Hepatocyte (in vitro differentiated cells): ENCODE measurements at places on chromosomes 13 and 19. TPM values are rescaled to one million over a fixed set of nuclear protein-coding genes. Genes with fewer than 3 reads are reported as not detected.

GRCh38 chr13:52029569-52029968 is 5.1 kb downstream of the UTP14C start:
- peaks cover 18% of the 10 kb centered on the region for H3K4me1 ChIP-seq
- no peaks in the 10 kb centered on the region for H3K27me3 ChIP-seq
- H3K27ac ChIP-seq: no peak overlapping the region
- DNase-seq: no peak
- H3K36me3 ChIP-seq: no peaks in the 10 kb centered on the region
- no peak overlapping the region for H3K4me3 ChIP-seq

- no peaks in the 10 kb centered on the region for H3K4me1 ChIP-seq
- H3K27ac ChIP-seq: no peak overlapping the region
- H3K27me3 ChIP-seq: no peaks in the 10 kb centered on the region
- no peaks in the 10 kb centered on the region for H3K36me3 ChIP-seq
- no peak overlapping the region for H3K4me3 ChIP-seq
- DNase-seq: no peak
These were observed 418.9 kb downstream of the FGF14 start for GRCh38 chr13:101982903-101983302.

- no peaks in the 10 kb centered on the region for H3K4me1 ChIP-seq
- no peak overlapping the region for H3K27ac ChIP-seq
- H3K27me3 ChIP-seq: no peaks in the 10 kb centered on the region
- H3K36me3 ChIP-seq: no peaks in the 10 kb centered on the region
- H3K4me3 ChIP-seq: no peak overlapping the region
- DNase-seq: peak; percentile 69
These were observed 1707.6 kb upstream of the SLC10A2 start for GRCh38 chr13:104773775-104774174.

GRCh38 chr19:38378866-38379265 is 4.5 kb downstream of the PSMD8 start:
- no peak for DNase-seq
- peaks cover 10% of the 10 kb centered on the region for H3K4me1 ChIP-seq
- no peaks in the 10 kb centered on the region for H3K27me3 ChIP-seq
- H3K27ac ChIP-seq: no peak overlapping the region

DNA sequence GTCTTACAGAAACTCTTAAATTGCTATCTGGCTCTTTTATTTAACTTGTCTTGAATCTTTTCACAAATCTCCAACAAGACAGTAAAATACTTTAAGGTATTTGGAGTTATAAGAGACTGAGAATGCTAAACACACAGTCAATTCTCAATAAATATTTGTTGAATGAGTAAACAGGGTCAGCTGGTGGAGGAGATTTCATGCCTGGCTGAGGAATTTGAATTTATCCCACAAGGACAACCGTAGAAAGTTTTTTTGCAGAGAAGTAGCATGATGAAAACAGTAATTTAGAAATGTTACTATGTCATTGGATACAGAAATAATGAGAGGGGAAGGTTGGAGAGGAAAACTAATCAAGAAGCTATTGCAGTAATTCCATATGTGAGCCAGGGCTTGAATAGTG is 1223.7 kb downstream of the PCDH17 start:
- no peaks in the 10 kb centered on the region for H3K36me3 ChIP-seq
- H3K4me1 ChIP-seq: no peaks in the 10 kb centered on the region
- no peak overlapping the region for H3K4me3 ChIP-seq
- no peaks in the 10 kb centered on the region for H3K27me3 ChIP-seq

DNA sequence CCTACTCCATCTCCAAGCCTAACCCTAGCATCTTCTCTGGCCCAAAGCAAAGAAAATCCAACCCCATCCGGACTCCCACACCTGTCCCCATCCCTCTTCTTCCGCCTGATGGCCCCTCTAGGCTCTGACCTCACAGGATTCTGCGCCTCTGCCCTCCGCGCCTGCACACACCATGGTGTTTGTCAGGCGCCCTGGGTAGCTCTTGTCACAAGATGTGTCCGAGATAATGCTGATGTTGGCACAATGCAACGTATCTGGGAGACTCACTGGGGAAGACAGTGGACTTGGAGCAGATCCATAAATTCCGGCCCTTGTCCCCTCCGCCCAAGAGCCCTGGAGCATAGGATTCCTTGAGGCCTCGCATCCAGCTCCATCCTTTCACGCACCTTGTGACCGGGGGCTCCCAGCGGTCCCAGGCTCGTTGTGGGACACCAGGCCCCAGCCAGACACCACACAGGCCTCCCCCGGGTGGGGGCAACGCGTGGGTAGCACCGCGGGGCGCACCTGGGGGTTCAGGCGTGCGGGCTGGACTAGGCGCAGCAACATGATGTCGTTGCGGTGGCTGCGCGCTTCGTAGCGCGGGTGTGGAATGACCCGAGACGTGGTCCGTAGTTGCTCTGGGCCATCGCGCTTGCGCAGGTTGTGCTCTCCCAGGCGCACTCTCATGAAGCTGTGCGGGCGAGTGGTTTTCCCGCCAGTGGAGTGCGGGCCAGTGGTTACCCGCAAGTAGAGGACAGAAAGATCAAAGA is 3.1 kb upstream of the KLK1 start:
- no peaks in the 10 kb centered on the region for H3K36me3 ChIP-seq
- DNase-seq: no peak
- no peaks in the 10 kb centered on the region for H3K4me1 ChIP-seq
- peaks cover 4% of the 10 kb centered on the region for H3K27me3 ChIP-seq
- no peak overlapping the region for H3K27ac ChIP-seq

GRCh38 chr19:39251846-39252245 is 3.2 kb upstream of the IFNL4 start:
- no peak overlapping the region for H3K4me3 ChIP-seq
- H3K36me3 ChIP-seq: no peaks in the 10 kb centered on the region
- peaks cover 4% of the 10 kb centered on the region for H3K4me1 ChIP-seq
- no peak for DNase-seq

- no peak for DNase-seq
- H3K27me3 ChIP-seq: no peaks in the 10 kb centered on the region
- no peaks in the 10 kb centered on the region for H3K4me1 ChIP-seq
- no peak overlapping the region for H3K4me3 ChIP-seq
- no peaks in the 10 kb centered on the region for H3K36me3 ChIP-seq
These were observed 733.9 kb upstream of the KLHL1 start for GRCh38 chr13:70842062-70842644.

DNA sequence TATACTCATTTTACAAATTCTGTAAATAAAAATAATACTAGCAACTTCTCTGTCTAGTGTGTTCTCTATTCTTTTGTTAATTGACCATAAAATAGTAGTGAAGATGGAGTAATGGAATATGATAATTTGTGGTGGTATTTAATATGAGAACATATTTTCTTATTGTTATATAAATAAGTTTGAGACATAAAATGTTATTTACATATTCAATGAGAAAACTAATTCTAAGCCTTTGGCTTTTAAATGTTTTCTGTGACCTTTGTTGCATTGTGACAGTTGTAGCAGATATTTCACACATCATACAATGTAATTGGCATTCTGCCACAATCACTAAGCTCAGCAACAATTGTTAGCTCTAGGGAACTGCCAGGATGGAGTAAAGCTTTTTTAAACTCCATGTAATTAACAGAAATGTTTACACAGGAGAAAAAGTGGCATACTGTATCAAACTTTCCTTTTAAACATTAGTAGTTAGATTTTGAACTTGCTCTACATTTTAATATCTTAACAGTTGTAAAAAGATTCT is 562.1 kb upstream of the PCDH9 start:
- H3K4me1 ChIP-seq: no peaks in the 10 kb centered on the region
- H3K27me3 ChIP-seq: no peaks in the 10 kb centered on the region
- H3K4me3 ChIP-seq: no peak overlapping the region
- H3K27ac ChIP-seq: no peak overlapping the region

DNA sequence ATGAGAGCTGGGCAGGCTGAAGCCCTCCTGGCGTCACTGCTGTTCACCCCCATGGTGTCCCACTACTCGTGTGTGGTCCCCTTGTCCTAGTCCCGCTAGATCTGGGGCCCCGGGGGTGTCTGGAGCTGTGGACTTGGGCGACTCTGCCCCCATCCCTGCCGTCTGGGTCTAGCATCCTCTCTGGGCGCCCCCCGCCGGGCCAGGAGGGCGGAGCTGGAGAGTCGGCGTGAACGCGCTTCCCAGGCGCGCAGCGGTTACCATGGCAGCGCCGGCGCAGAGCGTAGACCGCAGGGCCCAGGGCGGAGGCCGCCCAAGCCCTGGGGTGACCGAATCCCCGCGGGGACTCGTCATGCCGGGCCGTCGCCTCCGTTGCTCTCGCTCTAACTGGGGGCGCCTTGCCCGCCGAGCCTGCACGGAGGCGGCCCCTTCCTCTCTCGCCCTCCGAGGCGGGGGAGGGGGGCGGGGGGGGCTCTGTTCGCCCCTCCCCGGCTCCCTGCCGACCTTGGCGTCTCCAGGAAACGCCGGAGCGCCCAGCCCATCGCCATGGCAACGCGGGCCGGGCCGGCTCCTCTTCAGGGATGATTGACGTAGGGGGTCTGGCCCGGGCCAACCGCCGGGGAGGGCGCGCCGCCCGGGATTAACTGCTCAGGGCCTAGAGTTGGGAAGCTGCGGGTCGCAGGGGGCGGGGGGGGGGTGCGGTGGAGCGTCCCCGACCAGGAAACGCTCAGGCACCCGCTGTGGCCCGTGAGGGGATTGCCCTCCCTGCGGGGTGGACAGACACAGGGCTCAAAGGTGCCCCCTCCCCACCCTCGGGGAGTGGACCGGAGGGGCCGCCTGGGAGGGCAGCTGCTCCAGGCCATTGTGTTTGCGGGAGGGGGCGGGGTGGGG is 8.9 kb downstream of the ISYNA1 start:
- peak overlapping the region; percentile 28 for H3K4me3 ChIP-seq
- H3K4me1 ChIP-seq: peaks cover 40% of the 10 kb centered on the region
- no peaks in the 10 kb centered on the region for H3K27me3 ChIP-seq

GRCh38 chr19:44626048-44626624 is 12.8 kb downstream of the IGSF23 start:
- H3K36me3 ChIP-seq: no peaks in the 10 kb centered on the region
- peaks cover 6% of the 10 kb centered on the region for H3K4me1 ChIP-seq
- DNase-seq: peak; percentile 55
- H3K27me3 ChIP-seq: no peaks in the 10 kb centered on the region

GRCh38 chr19:12603714-12604113 is 6.9 kb downstream of the ZNF490 start:
- H3K27me3 ChIP-seq: no peaks in the 10 kb centered on the region
- H3K27ac ChIP-seq: no peak overlapping the region
- no peaks in the 10 kb centered on the region for H3K4me1 ChIP-seq

DNA sequence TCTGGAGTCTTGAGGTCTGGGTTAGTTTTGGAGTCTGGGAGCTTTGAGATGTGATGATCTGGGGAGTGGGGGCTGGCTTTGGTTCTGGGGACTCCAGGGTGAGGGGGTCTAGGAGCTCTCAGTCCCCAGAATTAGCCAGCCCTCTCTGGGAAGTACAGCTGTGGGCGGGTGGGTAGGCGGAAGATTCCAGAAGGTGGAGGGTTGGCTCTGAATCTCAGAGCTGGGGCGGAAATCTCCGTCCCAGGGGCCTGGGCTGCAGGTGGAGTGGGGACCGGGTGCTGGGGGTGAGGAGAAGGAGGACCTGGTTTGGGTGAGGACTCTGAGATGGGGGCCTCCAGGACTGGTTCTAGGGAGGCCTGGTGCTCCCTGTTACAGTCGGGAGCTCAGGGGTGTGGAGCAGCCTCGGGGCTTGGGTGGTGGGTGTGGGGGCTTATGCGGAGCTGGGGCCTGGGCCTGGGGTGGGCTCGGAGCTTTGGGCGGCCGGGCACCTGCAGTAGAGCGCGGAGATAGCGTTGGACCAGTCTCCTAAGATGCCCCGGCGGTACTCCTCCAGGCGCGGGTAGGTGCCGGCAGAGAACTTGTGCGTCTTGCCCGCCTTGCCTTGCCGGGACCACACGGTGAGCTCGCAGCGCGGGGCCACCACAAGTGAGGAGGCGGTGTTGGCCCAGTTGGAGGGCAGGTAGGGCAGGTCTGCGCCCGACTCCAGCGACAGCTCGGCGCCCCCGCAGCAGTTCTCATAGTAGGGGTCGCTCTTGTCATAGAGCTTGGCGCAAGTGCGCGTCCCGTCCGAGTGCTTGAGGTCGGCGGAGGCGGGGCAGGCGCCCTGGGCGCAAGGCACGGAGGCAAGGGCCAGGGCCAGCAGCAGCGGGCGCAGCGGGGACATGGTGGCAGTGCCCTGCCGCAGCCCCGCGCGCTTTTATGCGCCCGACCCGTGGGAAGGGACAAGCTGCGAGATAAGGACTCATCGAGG is at the start of gene SYCN:
Gene SYCN, minus strand, starts transcription at position 892 of the 970 bp plus-strand sequence. Its CDS starts 9 bp downstream, at position 883.
- no peaks in the 10 kb centered on the region for H3K4me1 ChIP-seq
- no peaks in the 10 kb centered on the region for H3K36me3 ChIP-seq
- peak within 1 kb of the TSS; percentile 23 for H3K27ac ChIP-seq
- DNase-seq: no peak

- H3K4me3 ChIP-seq: no peak overlapping the region
- DNase-seq: no peak
- no peaks in the 10 kb centered on the region for H3K36me3 ChIP-seq
These were observed 9.8 kb upstream of the USPL1 start for GRCh38 chr13:30607908-30608307.

DNA sequence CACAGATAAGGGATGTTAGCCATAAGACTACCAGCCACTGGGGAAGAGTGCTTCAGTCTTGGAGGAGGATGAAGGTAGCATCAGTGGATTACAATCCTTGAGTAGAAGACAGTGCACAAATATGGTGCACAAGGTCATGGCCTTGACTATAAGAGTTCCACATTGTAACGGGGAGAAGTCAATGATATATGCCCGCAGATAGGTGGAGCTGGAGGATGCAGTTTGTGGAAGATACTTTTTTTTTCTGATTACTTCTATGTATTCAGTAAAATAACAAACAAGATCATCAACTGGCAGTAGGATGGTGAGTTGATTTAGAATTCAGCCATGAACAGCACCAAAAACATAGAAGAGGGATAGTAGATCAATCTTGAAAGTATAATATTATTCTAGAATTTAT is 926.8 kb upstream of the MIR17HG start:
- no peak for DNase-seq
- peaks cover 6% of the 10 kb centered on the region for H3K4me1 ChIP-seq
- H3K4me3 ChIP-seq: no peak overlapping the region

GRCh38 chr19:3790941-3791340 is 4.8 kb upstream of the MATK start:
- H3K4me3 ChIP-seq: no peak overlapping the region
- H3K27ac ChIP-seq: no peak overlapping the region
- no peak for DNase-seq
- no peaks in the 10 kb centered on the region for H3K4me1 ChIP-seq
- H3K27me3 ChIP-seq: peaks cover 10% of the 10 kb centered on the region

GRCh38 chr19:49217382-49217781 is 59.8 kb downstream of the TRPM4 start:
- no peak overlapping the region for H3K27ac ChIP-seq
- H3K4me1 ChIP-seq: no peaks in the 10 kb centered on the region
- DNase-seq: no peak

GRCh38 chr19:18435842-18436670 is 1.9 kb downstream of the ISYNA1 start:
- no peak for DNase-seq
- H3K4me3 ChIP-seq: no peak overlapping the region
- H3K27me3 ChIP-seq: no peaks in the 10 kb centered on the region
- H3K27ac ChIP-seq: no peak overlapping the region
- H3K4me1 ChIP-seq: peaks cover 54% of the 10 kb centered on the region

- H3K36me3 ChIP-seq: no peaks in the 10 kb centered on the region
- no peak overlapping the region for H3K27ac ChIP-seq
- DNase-seq: no peak
- no peak overlapping the region for H3K4me3 ChIP-seq
- no peaks in the 10 kb centered on the region for H3K4me1 ChIP-seq
These were observed 88.6 kb downstream of the DPF1 start for GRCh38 chr19:38135150-38135998.

The KASH5 gene
- total RNA-seq: not detected in 2 replicates

The PSG7 gene
- not detected in 2 replicates for total RNA-seq

The ZNF132 gene
- total RNA-seq: 1.0 and 1.5 TPM in 2 replicates

The LILRB1 gene
- not detected in 2 replicates for total RNA-seq

The DIAPH3 gene
- total RNA-seq: 7.3 and 7.9 TPM in 2 replicates

The FAM216B gene
- total RNA-seq: 0.80 and 0.90 TPM in 2 replicates
